ENCODE measurements at places on chromosomes 12 and 14. TPM values are rescaled to one million over a fixed set of nuclear protein-coding genes. Genes with fewer than 3 reads are reported as not detected.

Gene CHST11
- 46.2 TPM for total RNA-seq

Gene TCTN2
- 3.0 TPM for total RNA-seq

GRCh38 chr14:90508536-90509254, 111.9 kb downstream of the CALM1 start:
- DNase-seq, result no peak

DNA sequence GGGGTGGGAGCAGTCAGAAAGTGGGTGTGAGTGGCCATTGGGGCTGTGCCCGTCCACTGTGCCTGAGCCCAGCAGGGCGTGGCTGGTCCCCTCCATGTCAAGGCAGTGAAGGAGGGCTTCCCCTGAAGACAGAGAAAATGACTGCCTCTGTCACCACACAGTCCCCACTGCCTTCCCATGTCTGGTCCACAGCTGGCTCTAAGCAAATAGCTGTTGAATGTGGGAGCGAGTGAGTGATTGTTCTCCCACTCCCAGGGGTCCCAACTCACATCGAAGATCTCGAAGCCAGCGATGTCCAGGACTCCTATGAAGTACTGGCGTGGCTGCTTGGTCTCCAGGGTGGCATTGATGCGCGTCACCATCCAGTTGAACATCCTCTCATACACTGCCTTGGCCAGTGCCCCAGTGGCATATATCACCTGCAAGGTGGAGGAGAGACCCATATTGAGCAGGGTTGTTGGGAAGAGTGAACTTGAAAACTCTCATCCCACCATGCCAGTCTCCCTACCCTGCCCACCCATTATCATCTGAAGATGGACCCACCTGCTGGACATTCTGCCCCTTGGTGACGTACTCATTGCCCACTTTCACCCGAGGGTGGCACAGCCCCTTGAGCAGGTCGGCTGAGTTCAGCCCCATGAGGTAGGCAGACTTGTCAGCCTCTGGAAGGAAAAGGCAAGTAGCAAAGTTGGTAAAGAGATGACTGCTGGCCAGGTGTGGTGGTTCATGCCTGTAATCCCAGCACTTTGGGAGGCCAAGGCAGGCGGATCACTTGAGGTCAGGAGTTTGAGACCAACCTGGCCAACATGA, 6.6 kb downstream of the MYH7 start:
- DNase-seq, result no peak

DNA sequence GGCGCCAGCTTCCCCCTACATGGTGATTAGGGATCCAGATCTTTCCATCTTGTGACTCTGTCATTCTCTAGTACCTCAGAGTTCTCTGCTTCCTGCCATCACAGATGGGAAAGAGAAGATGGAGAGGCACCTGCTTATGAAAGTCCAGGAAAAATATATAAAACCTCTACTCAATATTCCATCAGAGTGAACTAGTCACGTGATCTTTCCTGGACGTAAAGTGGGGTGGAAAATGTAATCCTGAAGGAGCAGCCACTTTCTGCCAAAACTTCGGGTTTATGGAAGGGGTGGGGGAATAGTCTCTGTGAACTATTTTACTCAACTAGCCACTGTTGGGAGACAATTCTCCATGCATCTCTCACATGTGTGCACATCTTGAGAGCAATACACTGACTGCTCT, 47.7 kb downstream of the STAB2 start:
- no peak for DNase-seq

- no peak for DNase-seq
These were observed 12.4 kb downstream of the TBC1D30 start for GRCh38 chr12:64836856-64837255.
